ENCODE measurements at places on chromosomes 7 and 10.

DNA sequence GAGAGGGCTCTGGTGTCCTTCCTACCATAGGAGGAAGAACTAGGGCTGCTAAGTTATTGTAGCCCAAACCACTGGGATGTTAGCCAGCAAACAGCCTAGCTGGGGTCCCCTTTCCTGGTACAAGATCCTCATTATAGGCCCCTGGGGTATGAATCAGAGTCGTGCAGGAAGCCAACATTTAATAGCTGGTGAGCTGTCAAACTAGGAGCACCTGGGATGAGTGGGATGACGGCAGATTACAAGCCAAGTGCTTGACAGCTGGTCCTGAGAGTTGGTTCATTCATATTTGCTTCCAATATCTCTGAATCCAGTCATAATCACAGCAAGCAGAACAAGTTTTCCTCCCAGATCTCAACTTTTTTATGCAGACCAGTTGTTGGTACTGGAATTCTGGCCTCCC lies 25.1 kb upstream of the DNAJB12 start:
- DNase-seq = no peak

DNA sequence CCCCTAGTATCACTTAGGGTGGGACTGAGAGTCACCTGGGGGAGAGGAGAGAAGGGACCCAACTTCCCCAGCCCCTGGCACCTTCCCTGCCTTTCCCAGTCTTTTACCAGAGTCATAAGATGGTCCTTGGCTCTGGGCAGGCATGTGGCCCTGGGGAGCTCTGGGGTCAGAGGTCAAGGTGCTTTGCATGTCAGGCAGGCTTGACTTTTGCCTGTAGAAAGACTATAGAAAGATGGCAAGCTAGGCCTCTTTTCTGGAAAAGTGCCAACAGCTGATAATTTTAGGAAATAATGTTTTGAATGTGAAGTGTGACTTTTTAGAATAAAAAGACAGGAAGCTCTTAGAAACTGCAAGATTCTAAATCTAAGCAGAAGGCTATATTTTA lies 67.5 kb downstream of the MKI67 start:
- DNase-seq = peak; percentile 59

DNA sequence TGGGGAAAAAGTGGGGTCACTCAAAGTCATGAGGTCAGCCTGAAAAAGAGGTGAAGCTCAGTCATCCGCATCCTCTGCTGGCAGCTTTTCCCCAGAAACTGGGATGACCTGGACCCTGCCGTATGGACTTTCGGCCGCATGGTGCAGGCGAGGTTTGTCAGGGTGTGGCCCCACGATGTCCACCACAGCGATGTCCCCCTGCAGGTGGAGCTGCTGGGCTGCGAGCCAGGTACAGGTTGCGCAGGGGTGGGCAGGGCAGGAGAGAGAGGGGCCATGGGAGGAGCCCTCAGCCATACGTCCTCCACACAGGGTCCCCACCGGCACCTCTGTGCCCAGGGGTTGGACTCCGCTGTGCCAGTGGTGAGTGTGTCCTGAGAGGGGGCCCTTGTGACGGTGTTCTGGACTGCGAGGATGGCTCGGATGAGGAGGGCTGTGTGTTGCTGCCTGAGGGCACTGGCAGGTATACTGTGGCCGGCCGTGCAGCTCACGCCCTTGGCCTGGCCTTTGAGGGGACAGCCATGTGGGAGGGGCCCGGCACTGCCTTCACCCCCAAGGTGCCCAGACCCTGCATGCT lies 23.0 kb upstream of the ZNF467 start:
- no peak for DNase-seq

DNA sequence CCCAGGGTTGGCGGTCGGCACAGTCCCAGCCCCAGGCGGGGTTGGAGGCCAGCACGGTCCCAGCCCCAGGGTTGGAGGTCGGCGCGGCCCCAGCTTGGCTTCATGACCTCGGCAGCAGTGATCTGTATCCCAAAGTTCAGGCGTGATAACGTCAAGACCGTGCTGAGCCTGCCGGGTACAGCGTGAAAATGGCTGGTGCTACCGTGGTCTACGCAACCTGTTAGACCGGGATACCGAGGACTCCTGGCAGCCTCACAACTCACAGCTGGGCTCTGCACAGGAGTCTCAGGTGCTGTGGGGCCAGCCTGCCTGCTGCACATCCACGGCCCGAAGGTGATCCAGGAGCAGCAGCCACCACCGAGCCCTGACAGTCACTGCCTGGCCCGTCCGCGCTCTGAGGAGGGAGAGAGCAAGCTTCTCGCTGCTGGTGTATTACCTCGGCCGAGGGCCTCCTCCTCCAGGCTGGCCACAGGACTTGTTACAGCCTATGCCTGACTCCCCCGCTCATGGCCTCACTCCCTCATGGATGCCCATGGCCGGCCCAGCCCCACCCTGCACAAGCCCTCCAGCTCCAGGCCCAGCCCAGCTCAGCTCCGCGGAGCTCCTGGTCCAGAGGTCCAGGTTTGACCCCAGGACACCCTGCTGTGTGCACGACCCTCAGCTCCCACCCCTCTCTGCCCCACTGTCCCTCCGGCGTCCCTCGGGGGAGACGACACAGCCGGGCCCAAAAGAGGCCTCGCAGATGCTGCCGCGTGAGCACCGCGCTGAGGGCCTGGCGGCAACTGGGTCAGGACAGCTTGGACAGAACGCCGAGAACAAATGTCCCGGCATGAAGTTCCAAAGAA lies 156.0 kb downstream of the ELFN1 start:
- peak; percentile 57 for DNase-seq

- peak; percentile 76 for DNase-seq
Observed at GRCh38 chr10:84429926-84430520, 101.6 kb downstream of the CCSER2 start.

- DNase-seq = peak; percentile 85
Observed at GRCh38 chr10:124152139-124153022, 59.0 kb upstream of the CHST15 start.

- no peak for DNase-seq
Observed at GRCh38 chr7:22665923-22666322, 61.1 kb upstream of the IL6 start.

DNA sequence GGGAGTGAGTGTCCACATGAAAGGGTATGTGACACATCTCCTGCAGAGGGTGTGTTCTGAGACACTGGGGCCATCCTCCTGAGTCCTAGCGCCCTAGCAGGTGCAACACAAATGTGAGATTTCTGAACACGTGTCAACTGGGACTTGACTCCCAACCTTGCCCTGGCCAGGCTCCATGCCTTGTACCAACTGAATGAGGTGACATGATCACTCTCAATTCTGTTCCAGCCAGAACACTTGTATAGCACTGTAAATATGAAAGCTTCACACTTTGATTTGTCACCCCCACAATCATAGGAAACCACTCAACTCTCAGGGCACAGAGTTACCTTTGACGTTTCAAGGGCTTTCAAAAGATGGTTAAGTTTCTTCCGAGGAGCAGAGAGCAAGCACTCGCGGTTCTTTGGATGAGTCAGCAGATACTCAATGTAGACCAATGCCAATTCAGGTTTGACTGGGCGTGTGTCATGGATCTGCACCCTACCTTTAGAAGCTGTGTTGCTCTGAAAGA lies 48.6 kb downstream of the NCAPG2 start:
- DNase-seq = no peak

- no peak for DNase-seq
Observed at GRCh38 chr10:48535416-48536155, 69.3 kb downstream of the ARHGAP22 start.

DNA sequence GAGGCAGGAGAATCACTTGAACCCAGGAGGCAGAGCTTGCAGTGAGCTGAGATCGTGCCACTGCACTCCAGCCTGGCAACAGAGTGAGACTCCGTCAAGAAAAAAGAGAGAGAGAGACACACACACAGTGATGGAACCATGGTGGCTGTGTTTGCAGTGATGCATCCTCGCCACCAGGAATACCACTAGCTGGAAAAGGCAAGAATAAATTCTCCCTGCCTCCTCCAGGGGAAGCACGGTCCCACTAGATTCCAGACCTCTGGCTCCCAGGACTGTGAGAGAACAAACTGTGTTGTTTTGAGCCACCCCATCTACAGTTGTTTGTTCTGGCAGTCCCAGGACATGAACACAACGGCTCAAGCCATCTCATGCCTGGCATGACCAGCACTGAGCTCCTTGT lies 320.3 kb upstream of the FOXK1 start:
- no peak for DNase-seq

- DNase-seq = no peak
Observed at GRCh38 chr7:102097601-102098161, 189.0 kb upstream of the SH2B2 start.

- no peak for DNase-seq
Observed at GRCh38 chr7:14376711-14377110, 387.2 kb upstream of the ETV1 start.

- no peak for DNase-seq
Observed at GRCh38 chr7:85669225-85669624, 482.4 kb upstream of the SEMA3D start.

- no peak for DNase-seq
Observed at GRCh38 chr7:130397051-130397757, 16.9 kb downstream of the CPA1 start.

DNA sequence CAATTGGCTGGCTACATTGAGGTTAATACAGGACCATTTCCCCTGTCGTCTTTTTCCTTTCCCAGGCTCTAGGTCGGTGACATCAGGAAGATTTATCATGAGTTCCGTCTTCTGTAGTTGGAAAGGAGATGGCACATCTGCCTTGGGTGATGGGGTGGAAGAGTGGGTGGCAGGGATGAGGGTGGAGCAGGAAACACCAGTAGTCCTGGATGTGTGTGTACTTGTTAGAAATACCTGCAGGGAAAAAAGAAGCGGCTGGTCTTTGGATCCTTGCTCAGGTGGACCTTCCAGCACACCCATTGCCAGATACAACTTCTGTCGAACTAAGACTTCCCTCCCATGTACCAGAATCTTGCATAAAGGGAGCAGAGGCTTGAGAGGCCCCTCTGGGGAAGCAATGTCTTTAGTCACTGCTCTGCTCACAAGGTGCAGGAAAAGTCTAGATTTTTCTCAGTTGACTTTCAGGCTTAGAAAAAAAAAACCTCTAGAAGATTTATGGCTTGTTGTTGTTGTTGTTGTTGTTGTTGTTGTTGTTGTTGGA lies 516.8 kb upstream of the GALNT17 start:
- DNase-seq = no peak

DNA sequence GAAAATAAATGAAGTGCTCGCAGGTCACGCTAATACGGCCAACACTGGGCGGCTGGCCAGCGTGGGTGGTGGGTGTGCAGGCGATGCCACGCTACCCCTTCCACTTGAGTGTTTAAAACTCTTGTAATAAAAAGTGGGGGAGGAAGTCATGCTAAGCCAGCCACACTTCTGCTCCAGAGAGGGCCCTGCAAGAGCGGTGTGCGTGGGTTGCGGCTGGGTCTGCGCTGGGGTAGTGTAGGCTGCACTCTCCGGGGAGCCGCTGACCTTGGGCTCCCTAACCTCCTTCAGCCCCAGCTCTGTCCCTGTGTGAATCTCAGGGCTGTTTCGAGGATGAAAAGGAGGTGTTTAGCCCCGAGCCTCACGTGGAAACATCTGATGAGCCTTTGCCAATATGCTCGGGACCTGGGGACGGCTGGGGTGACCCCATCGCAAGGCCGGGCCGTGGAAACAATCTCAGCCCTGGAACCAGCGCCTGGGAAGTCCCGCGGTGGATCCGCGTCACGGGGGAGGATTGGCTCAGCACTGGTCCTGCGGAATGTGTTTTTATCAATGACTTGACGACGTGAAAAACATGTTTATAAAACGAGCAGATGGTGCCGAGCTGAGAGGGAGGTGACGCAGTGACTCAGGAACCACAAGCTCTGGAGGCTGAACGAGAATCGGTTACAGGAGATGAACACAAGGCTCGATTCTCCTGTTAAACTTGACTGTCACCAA lies 278.5 kb downstream of the DNAJB6 start:
- no peak for DNase-seq

DNA sequence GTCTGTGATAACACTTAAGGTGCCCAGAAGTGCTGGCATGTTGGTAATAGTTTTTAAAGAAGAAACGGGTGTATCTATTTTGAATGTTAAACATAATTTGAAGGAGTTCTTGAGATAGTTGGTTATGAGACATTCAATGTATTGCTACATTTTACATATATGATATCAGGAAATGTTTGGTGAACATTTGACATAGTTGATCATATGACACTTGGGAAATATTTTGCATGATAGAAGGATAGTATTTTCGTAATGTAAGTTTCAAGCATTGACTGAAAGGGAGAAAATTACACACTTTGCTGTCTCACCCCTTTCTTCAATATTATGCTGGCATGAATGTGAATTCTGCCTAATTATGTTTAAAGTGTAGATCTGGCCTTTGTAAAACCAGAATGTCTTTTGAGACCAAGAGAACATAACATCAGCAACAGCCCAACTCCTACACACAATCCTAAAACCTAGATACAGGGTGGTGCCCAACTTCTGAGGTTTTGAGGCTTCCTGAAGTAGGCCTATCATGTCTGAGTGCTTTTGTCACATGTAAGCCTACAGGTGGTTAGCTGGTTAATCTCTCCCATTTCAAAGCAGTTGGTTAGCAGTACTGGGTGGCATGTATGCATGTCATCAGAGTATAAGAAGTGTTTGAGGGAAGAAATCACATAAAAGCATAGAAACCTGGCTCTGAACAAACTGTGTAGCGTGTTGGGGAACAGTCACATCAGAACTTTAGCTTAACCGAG lies 2.1 kb downstream of the ADD3 start:
- no peak for DNase-seq

DNA sequence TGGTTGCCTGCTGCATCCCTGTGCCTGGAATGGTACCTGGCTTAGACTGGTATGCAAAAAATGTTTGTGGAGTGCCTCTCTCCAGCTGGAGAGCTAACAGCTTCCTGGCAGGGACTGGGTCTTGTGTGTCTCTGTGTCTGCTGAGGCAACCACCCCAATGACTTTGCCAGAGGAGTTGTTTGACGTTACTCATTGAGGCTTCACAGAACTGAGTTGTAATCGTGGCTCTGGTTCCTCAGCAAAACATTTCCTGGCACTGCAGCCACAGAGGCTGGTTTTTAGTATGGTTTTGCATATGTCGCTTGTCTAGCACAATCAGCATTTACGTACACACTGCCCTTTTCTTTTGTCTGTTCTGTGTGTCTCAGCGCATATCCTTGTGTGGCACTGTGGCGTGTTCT lies 7.5 kb downstream of the ZNF282 start:
- DNase-seq = no peak

DNA sequence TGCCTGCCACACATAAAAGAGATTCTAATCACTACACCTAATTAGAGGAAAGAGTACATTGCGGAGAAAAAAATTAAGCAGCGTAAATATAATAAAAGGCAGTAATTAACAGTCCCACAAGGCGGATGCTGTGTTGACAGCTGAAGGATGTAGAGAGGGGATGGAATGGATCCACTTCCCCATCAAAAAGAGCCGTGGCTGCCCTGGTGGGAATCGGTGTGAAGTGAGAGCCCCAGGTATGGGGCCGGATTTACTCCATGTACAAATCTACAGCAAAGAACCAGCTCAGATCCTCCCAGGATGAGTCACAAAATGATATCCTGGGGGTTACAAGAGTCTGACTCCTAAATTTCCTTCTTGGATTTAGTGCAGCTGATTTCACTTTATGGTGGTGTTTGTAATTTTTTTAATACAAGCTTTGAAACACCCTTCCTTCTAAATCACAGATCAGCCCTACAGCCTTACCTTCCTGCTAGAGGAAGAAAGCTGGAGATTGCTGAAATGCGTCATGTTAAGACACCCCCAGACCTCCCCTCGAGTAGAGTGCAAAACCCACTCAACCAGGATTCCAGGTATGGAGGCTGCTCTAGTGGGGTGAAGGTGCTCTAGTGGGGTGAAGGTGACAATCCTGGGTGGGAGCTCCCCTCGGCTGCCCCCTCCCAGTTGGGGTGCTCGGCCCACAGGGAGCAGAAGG lies 398.4 kb downstream of the PLXNA4 start:
- DNase-seq = no peak

Data from ascending aorta (tissue), 2 donors.